Progenitor cell of endocrine pancreas (in vitro differentiated cells): ENCODE measurements at places on chromosomes 5 and 9. TPM values are rescaled to one million over a fixed set of nuclear protein-coding genes. Genes with fewer than 3 reads are reported as not detected.

DNA sequence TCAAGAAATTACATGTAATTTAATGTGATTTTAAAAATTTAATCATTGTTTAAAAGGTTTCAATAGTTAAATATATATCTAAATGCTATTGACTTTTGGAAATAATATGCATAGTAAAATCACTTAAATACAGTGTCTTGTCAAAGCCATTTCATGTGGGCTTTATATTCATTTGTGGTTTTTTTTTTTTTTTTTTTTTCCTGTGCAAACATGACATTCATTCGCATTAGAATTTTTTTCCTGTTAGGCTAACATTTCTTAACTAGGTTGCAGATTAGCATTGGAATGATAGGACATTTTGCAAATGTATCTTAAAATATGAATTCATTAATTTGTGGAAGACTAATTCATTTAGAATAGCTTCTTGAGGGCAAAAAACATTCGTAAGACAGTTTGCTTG lies 149.8 kb downstream of the PBX3 start:
- no peak for DNase-seq

- DNase-seq = no peak
Observed at GRCh38 chr5:143134269-143134668, 269.2 kb downstream of the NR3C1 start.

The BTNL3 gene
- not detected in 2 replicates for total RNA-seq

GRCh38 chr9:127386981-127387380 lies 10.0 kb upstream of the SLC2A8 start:
- DNase-seq = no peak

DNA sequence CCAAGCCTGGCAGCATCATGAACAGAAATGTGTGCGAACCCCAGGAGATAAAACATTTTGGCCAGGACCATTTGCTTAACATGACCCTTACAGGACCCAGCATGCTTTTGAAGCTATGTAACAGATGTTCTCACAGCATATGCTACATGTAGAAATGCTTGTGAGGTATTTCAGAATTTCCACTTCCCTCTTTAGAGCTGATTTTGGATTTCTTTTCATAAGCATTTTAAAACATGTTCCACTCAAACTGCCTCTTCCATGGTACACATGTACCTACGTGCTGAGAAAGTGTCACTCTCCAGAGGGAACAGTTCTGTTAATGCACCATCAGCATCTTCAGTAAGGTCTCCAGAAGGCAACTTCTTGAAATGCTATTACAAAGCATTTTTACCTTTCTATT lies 15.7 kb upstream of the TSSK1B start:
- DNase-seq = no peak

GRCh38 chr9:108083796-108084352 lies 594.3 kb upstream of the KLF4 start:
- DNase-seq = no peak

GRCh38 chr9:28059192-28059591 lies 485.9 kb upstream of the C9orf72 start:
- no peak for DNase-seq

- DNase-seq = no peak
Observed at GRCh38 chr5:179169836-179170235, 109.7 kb downstream of the ZNF354C start.

- no peak for DNase-seq
Observed at GRCh38 chr5:139634028-139634325, 14.2 kb upstream of the CXXC5 start.

The AUH gene
- 24.9 and 31.1 TPM in 2 replicates for total RNA-seq
